ENCODE measurements at places on chromosomes 7 and 10.

DNA sequence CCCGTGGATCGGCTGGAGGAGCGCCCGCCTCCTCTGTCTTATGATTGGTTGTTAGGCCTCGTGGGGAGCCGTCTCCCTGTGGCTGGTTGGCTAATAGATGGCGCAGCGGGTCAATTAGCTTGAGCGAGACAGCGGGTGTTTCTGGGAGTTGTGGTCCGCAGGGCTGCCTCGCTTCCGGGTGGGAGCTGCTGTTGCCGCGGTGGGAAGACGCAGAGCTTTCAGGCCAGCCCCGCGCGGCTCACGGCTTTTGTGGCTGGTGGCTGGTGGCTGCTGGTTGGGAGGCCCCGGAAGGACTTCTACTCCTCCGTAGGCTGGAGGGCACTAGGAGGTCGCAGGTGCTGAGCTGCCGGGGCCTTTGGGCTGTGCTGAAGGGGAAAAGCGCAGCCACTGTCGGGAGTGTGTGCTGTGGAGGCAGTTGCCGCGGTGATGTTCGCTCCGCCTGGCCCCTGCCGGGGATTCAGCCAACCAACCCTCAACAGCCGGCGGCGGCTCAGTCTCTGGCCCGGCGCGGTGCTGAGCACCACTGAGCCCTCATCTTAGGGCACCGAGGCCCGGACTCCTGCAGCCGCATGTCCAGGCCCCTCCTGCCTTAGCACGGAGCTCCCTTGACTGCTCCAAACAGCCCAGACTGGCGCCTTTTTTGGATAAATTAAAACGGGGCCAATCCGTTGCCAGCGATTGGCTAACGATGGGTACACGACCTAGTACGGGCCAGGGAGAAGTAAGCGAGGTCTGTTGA lies 652 bp upstream of the C10orf143 start:
- DNase-seq = peak; percentile 95

DNA sequence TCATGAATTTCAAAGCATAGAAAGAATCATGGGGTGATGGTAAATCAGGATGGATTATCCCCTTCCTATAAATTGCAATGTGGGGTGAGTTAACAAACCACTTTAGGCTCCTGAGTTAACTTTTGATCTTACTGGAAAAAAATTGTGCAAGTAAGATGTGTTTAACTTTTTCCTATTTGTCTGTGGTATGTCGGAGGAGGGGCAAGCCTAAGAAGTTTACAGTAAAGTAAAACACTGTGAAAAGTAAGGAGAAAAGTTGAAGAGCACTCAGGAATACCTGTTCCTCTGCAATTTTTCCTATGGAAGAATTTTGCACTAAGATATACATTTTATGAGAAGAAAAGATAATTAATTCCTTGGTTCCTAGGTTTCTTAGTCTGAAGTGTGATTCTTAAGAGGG lies 44.4 kb downstream of the IFIT5 start:
- no peak for DNase-seq

DNA sequence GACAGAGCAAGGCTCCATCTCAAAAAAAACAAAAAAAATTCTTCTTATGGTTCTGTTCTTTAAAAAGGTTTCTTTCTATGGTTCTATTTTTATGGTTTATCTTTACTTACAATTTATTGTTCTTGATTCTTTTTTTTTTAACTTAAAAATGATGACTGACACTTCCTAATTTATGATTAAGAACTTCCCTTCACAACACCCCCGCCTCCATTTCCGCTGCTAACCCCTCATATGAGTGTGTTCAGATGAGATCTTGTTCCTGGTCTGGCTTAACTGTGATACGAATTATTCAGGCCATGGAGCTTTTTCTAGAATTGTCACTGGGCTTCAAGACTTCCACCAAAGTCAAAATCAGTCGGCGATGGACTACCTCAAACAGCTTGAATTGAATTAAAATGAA lies 33.9 kb downstream of the PTER start:
- DNase-seq = peak; percentile 42

GRCh38 chr7:134710854-134711624 lies 64.4 kb downstream of the BPGM start:
- peak; percentile 71 for DNase-seq

GRCh38 chr7:26181474-26182227 lies 18.9 kb downstream of the HNRNPA2B1 start:
- DNase-seq = no peak

DNA sequence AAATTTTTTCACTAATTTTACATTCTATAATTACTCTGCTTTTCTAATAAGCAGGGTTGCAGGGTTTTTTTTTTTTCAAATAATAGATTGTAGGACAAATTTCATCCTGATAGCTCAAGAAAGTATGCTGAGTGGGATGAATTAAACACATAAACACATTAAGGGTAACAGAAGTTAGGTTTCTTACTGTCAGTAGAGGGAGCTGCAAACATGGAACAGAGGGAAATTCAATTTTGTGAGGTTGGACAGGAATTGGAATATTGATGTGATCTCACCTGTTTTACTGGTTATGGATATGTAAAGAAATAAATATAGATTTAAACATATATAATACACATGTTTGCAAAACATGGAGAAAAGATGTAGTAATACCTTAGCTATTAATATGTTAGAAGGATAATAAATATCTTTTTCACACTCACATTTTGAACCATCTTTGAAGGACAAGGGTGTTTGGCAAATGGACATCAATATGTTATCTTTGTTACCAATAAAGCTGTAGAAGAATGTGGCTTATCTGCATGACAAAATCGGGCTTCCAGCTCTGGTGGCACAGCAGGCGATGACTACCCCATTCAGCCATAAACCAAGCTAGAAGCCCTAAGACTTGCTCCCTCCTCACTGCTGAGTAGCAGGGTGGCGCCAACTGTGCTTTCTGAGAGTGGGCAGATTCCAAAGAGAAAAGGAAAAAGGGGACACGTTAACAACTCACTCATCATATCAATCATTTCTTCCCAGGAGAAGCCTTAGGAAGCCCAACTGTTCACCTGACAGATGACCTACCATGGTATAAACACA lies 1257.4 kb downstream of the GATA3 start:
- DNase-seq = no peak

GRCh38 chr7:106657085-106657991 lies 3.6 kb downstream of the CCDC71L start:
- DNase-seq = no peak

GRCh38 chr7:128863433-128863989 lies 855 bp downstream of the ATP6V1F start:
- DNase-seq = peak; percentile 52

DNA sequence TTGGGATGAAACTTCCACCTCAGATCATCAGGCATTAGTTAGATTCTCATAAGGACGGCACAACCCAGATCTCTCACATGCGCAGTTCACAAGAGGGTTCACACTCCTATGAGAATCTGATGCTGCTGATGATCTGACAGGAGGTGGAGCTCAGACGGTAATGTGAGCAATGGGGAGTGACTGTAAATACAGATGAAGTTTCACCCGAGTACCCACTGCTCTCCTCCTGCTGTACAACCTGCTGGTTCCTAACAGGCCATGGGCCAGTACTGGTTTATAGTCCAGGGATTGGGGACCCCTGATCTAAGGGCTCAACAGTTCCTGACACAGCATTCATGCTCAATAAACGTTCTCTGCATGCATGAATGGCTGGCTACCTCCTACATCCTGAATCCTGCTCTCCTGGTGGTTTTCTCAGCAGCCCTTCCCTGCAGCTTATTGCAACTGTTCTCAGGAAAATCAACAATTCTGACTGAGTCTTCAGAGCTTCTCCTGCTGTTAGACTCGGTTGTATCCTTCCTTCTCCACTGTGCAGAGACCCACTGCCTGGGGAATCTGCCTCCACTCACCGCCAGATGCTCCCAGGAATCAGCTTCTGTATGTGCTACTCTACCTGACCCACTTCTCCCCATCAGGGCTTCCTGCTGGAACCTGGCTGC lies 17.4 kb downstream of the PDE6C start:
- DNase-seq = no peak

GRCh38 chr10:14311206-14311957 lies 19.3 kb downstream of the FRMD4A start:
- no peak for DNase-seq

GRCh38 chr10:118701529-118702323 lies 53.0 kb downstream of the CACUL1 start:
- no peak for DNase-seq

DNA sequence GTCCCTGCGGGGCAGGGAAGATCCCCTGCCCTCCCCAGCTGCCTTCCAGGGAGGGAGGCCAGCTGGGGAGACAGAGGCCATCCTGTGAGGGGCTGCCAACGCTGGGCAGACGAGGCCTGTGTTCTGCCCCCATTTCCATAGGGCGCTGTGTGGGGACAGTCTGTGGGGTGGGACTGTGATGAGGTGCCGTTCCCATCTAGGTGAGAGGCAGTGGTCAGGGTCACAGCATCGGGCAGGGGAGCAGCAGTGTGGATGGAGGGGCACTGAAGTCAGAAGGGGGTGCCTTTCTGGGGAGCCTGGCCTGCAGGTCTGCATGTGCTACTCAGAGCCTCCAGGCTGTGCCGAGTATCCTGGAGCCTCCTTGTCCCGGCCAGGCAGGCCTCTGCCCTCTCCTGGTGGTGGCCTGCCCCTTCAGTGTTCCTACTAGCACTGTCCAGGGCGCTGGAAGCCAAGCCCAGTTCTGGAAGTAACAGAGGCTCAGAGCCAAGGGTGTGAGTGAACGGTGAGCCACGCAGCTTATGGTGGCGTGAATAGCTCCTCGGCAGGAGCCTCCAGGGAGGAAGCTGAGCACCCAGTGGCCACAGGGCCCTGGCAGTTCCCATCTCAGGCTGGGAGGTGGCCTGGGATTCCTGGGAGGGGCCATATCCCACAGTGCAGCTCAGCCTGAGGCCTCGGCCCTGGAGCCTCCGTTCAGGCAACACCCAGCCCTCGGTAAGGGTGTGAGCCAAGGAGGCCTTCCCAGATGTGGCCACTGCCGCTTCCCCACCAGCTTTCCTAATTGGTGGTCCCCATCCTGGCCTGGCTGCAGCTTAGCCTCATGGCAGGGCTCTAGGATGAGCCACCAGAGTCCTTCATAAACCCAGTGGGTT lies 23.3 kb upstream of the CSGALNACT2 start:
- no peak for DNase-seq

- DNase-seq = no peak
Observed at GRCh38 chr7:25926891-25927625, 224.9 kb upstream of the NFE2L3 start.

DNA sequence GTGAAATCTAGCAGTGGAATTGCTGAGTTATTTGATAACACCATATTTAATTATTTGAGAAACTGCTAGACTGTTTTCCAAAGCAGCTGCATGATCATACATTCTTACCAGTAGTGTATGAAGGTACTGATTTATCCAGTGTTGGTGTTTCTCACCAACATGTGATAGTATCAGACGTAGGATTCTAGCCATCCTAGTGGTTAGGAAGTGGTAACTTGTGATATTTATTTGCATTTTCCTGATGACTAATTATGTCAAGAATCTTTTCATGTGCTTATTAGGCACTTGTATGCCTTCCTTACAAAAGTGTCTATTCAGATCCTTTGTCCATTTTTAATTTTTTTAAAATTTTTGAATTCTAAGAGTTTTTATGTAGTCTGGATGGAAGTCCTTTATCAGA lies 54.2 kb upstream of the PLXDC2 start:
- DNase-seq = no peak

Data from stimulated activated CD4-positive, alpha-beta T cell treated with anti-CD3 and anti-CD28 coated beads, Interleukin-1b, Interleukin-23, amount 100 ng/mL, for 48 hours (primary cell).